Right renal pelvis (tissue), 4 donors: ENCODE measurements at places on chromosomes 2 and 18.

GRCh38 chr2:134262684-134263083 is 8.8 kb downstream of the MGAT5 start:
- DNase-seq = no peak

DNA sequence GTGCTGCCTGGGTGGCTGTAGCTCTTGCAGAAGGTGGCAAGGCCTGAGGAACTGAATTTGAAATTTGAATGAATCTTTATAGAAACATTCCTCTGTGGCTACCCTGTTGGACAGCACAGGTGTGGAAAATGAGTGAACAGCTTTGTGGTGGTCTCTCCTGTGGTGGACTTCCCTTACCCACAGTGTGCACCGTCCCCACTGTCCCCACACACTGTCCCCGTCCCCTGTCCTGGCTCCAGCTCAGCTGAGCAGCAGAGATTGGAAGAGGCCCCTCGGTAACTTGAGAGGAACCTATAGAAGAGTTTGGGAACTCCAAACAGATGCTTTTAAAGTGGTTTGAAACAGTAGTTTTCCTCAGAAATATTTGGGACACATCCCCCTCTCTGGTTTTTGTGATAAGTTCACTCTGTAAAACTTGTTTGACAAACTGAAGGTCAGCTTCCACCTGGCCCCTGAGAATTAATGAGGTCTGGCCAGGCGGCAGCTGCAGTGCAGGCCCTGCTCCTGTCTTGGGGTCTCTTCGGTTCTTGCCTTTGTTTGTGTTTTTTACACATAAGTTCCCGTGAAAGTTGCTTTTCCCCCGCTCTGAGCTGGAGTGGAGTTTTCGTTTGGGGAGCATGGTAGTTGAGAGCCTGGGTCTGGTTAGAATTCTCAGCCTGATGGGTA is 63.2 kb downstream of the ASAP2 start:
- no peak for DNase-seq

GRCh38 chr2:75134860-75135259 is 64.5 kb downstream of the TACR1 start:
- no peak for DNase-seq

DNA sequence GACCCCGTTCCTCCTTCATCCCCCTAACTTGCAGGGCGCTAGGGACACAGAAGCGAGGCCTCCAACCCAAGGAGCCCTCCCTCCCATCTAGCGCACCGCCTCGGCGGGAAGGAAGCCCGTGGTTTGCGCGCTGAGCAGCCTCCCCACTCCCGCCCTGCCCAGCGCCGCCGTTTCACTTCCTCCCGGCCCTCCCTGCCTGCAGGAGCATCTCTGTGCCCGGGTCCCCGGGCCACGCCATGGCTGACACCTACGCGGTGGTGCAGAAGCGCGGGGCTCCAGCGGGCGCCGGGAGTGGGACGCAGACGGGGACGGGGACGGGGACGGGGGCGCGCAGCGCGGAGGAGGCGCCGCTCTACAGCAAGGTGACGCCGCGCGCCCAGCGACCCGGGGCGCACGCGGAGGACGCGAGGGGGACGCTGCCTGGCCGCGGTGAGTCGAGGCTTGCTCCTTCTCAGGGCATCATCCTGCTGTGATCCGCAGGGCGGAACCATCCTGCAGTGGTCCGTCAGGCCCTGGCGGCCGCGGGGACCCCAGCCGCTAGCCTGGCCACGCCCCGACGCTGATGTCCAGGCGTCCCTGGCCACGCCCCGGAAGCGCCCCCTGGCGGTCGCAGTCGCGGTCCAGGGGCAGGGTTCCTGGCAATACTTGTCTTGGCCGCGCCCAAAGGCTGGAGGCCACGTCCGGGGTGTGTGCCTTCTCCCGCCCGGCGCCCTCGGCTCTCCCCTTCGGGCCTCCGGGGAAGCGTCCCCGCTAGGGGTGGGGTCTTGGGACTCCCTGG is 16.4 kb downstream of the PTPN18 start:
- no peak for DNase-seq

DNA sequence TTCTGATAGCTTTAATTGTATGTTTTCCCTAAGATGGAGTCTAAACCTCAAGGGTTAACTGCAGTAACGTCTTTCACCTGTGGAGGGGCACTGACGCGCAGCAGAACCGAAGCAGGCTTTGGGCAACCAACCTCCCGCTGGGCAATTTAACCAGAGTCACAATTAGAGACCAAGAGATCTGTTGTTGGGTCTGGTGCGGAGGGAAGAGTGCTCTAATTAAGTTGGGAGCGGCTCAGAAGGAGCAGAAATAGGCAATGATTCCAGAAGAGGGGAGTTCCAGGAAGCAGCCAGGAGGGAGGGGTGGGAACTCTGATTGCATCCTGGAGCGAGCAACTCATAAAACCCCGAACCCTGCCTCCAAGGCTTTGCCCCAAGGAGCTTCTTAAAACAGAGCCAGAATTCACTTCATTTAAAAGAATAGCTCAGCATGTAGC is 245.8 kb downstream of the PAX3 start:
- no peak for DNase-seq

GRCh38 chr2:79849949-79850348 is 337.1 kb downstream of the CTNNA2 start:
- DNase-seq = no peak
